Activated T-helper 2 cell treated with anti-CD3 and anti-CD28 coated beads, Interferon-gamma antibody, Interleukin-2, Interleukin-4, amounts not matched to agents 10 μg/mL and 5 μg/mL and 100 μg/mL, durations not matched to agents 14 hours and 24 hours and 36 hours (primary cell): ENCODE measurements at places on chromosomes 13 and 19. TPM values are rescaled to one million over a fixed set of nuclear protein-coding genes. Genes with fewer than 3 reads are reported as not detected.
A peak's percentile ranks its signal among the peaks of the same experiment; 100 is the strongest.

GRCh38 chr13:36417331-36417730, 15.0 kb upstream of the CCNA1 start:
- no peak for DNase-seq

GRCh38 chr13:98780451-98780850, 28.0 kb upstream of the SLC15A1 start:
- no peak for DNase-seq

The CLEC11A gene
- 1.2 and 1.7 TPM in 2 replicates for total RNA-seq

- no peak for DNase-seq
Measured at GRCh38 chr13:108933061-108933460, 303.6 kb downstream of the MYO16 start.

DNA sequence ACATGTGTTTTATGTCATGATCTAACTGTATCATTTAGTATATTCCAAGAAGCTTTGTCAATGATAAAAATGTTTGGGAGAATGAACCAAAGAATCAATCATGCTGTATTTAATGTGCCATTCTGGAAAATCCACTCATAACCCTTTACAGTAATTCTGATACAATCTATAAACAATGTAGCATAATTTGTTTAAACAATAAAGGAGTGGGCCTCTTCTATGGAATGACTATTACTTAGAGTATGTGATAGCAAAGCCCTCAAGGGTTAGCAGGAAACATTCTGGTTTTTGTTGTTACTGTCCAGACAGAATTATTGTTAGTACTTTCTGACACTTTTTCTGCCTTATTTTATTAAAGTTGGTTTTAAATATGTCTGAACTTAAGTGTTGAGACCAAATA, 1073.1 kb downstream of the SLITRK5 start:
- no peak for DNase-seq

DNA sequence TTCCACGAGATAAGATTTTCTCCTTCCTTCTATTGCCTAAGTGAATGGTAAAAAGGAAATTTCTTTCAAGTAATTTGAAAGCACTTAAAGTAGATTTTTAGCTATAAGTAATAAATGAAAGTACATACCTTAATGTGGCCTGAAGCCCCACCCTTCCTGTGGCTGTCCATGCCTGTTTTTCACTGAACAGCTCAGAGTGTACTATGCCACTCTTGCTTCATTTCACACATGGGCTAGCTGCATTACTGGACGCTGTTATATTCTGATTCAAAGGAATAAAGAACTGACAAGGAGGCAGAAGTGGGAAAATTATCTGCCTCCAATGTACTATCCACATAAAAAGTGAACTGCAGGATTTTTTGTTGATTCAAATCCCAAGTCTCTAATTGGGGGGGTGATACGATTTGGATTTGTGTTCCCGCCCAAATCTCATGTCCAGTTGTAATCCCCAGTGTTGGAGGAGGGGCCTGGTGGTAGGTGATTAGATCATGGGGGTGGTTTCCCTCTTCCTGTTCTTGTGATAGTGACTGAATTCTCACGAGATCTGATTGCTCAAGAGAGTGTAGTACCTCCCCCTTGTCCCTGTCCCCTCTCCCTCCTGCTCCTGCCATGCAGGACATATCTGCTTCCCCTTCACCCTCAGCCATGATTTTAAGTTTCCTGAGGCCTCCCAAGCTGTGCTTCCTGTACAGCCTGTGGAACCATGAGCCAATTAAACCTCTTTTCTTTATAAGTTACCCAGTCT, 154.7 kb upstream of the SGCG start:
- no peak for DNase-seq

DNA sequence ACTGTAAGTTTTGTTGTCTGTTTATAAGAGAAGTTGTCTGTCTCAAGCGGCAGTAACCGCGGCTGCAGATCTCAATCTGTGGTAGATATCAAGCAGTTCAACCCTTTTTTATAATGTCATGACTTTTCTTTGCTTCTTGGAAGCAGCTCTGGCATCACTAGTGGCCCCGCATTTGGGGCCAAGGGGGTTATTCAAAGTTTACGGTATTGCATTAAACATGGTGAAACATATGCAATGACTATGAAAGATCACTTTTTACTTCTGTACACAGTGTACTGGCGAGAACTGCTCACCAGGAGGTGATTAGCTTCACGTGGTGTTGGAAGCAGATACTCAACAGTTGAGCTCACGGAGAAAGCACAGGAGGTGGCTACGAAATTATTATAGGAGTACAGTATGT, 4.6 kb upstream of the FFAR3 start:
- DNase-seq: no peak

GRCh38 chr19:54247106-54247930, 4.7 kb upstream of the LILRA6 start:
- DNase-seq: no peak

DNA sequence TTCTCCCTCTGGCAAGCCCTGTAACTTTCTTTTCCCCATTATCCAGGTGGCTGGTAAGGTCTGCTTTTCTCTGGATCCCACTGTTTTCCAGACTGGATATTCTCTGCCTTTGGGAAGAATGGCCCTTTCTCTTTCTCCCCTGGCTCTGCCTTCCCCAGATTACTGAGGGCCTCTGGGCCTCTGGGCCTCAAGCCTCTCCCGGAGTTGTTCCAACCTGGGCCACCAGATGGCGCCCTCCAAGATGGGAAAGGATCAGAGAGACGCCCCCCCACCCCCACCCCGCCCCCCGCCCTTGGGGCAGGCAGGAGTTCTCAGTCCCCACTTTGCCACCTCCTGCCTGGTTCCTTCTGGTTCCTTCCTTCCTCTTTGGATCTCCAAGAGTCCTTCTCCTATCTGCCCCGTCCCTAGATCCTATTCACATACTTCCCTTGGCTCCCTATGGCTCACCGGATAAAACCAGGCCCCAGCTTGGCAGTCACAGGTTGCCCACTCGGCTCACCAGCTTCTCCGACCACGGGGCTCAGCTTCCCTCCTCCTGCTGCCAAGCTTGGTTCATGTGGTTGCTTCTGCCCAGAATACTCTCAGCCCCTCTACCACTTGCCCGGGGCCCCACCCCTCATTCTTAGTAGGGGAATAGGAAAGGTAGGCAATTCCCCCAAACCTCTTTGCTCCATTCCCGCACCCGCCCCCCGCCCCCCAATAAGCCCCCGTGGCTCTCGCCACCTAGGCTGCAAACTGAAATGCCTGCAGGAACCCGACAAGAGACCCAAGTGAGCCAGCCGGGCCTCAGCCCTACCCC, 13.1 kb downstream of the EPS8L1 start:
- DNase-seq: peak; percentile 61

DNA sequence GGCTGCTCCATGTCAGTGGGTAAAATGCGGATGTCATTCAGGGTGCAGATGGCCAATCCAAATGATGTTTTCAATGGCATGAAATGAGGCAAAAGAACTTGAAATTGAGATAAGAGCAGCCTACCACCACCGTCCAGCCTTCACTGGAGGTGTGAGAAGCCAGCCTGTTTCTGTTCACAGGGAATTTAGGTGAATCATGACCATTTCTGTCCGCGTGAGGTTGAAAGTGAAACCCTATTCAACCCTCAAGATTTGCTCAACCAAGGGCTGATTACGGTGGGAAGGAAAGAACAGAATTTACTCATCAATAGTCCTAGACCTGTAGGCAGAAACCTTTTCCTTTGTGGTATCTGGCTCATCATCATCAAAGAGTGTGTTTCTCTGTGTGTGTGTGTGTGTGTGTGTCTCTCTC, 370.7 kb downstream of the COG6 start:
- peak; percentile 64 for DNase-seq

The RASAL3 gene
- 107 TPM in 2 replicates for total RNA-seq

GRCh38 chr19:31604493-31605040, 255.3 kb upstream of the TSHZ3 start:
- DNase-seq: no peak

- DNase-seq: peak; percentile 25
Measured at GRCh38 chr19:19642506-19643157, 825 bp downstream of the GMIP start.

- DNase-seq: no peak
Measured at GRCh38 chr19:4365341-4365740, 22.0 kb downstream of the MPND start.

The ZNF492 gene
- total RNA-seq: 0.07 and 0.18 TPM in 2 replicates

GRCh38 chr19:45254044-45254531, 3.0 kb downstream of the MARK4 start:
- no peak for DNase-seq

GRCh38 chr13:51291341-51291740, 48.1 kb upstream of the SERPINE3 start:
- no peak for DNase-seq
